ENCODE measurements at places on chromosomes 7 and 10.

- DNase-seq: no peak
Observed at GRCh38 chr7:28847681-28848080, 110.4 kb downstream of the TRIL start.

- peak; percentile 82 for DNase-seq
Observed at GRCh38 chr7:151631953-151632749, 112.5 kb upstream of the RHEB start.

DNA sequence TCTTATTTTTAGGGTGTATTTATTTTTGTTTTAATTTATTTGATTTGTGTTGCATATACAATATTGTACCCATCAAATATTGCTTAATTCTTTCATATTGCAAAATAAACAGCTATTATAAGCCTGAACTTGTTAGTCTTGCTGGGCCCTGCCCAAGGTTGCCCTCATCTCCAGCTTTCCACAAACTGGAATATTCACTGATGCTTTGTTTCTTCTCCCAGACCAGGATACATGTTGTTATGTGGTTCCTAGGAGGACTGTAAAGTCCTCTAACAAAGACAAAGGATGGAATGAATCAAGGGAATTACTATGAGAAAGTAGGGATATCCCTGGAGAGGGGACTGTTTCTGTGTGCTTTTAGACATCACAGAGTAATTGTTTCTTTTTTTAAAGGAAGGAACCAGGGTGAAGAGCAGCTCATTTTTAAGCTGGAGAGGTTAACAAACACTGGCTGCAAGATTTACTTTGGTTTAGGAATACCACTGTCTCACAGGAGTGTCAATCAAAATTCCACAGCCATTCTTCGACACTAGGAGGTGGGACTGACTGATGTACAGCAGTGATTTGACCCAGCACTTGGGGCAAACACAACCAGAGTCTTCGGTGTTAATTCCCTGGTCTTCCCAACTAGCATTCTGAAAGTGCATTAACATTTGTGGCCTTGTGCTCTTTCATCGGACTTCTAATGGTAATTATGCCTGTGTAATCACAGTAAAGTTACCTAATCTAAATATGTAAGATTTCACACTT is 14.8 kb upstream of the CD36 start:
- no peak for DNase-seq

DNA sequence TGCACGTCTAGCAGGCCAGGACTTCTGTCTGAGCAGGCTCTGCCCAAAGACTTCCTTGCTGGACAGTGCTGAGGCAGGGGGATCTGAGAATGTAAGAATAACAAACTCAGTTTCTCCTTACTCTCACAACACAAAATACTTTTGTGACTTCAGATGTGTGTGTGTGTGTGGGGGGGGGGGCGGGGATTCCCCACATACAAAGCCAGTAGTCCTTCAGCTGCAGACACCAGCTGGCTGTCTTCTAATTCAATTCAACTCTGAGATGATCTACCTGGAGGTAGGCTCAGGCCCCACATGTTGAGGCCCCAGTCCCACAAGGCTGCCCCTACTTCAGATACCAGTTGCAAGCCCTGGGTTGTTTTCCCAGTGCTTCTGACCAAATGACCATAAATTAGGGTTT is 4.7 kb upstream of the CXCL12 start:
- no peak for DNase-seq

GRCh38 chr7:105388356-105389087 is at the start of gene SRPK2:
Gene SRPK2, minus strand, starts transcription at chr7:105388921.
- DNase-seq: peak; percentile 67

DNA sequence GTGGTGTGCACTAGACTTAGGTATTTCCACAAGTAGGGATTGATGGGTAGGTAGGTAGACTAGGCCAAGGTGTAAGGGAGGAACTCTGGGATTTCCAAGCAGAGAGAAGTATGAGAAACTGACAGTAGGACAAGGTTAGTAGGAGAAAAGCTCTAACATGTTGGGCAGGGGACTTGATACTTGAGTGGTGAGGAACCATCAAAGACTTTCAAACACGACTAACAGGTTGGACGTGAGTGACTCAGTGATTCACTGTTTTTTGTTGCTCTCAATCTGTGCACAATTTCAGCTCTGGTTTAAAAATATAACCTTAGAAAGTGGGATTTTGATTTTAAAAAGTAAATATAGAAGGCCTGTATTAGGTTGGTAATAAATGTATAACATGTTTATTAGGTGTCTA is 44.4 kb downstream of the KLHDC10 start:
- DNase-seq: no peak

DNA sequence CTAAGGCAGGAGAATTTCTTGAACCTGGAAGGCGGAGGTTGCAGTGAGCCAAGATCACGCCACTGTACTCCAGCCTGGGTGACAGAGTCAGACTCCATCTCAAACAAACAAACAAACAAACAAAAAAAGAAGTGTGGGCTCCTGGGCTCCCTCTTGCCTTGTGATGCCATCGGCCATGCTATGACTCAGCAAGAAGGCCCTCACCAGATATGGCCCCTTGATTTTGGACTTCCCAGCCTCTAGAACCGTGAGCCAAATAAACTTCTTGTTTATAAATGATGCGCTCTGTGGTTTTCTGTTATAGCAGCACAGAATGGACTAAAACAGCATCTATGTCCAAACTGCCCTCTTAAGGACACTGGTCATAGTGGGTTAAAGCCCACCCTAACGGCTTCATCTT is 29.9 kb upstream of the RHEB start:
- no peak for DNase-seq

- DNase-seq: no peak
Observed at GRCh38 chr10:63273577-63273976, 140.4 kb downstream of the NRBF2 start.

Measured in LHCN-M2 (cell line).